Cerebellar nuclear complex (tissue), 1 donor: ENCODE measurements at places on chromosomes 6 and 20.

DNA sequence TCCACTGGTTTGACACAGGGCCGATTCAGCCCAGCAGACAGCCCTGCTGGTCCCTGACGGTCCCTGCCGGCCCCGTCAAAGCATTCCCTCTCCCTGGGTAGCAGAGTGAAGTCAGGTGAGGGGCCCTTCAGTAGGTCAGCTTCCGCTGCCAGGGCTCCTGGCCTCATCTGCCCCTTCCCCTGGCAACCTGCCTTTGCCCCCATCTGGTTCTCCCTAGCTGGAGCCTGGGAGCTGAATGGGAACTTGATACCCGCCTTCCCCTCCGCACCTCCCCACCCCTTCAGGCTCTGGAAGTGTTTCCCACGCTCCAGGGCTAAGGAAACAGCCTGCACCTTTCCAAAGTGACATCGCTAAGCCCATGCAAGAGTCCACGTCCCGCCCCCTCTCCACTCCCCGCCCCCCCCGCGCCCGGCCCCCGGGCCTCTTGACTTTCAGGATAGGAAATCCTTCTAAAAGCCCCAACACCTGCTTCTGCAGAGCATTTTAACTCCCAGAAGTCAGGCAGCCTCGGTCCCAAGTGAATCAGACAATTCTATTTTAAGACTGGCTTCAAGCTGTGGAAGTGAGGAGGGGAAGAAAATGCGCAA is 53.3 kb downstream of the ISM1 start:
- DNase-seq, result no peak

- DNase-seq, result no peak
Observed at GRCh38 chr6:170134031-170134470, 156.8 kb downstream of the DLL1 start.

DNA sequence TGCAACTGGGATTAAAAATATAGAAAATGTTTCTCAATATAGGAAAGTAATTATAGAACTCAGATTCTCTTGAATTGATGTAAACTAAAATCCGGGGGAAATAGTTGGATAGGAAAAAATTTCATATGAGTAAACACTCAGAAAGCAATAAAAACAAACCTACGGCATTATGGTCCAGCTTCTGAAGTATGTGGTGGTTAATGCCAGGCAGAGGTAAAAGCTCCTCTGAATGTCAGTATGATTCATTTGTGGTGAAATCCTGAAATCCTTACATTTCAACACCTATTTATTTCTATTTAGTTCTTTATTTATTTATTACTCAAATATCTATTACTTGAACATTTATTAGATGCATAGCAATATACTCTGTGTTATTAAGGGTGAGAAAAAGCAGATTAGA is 145.1 kb downstream of the RIMS1 start:
- no peak for DNase-seq

DNA sequence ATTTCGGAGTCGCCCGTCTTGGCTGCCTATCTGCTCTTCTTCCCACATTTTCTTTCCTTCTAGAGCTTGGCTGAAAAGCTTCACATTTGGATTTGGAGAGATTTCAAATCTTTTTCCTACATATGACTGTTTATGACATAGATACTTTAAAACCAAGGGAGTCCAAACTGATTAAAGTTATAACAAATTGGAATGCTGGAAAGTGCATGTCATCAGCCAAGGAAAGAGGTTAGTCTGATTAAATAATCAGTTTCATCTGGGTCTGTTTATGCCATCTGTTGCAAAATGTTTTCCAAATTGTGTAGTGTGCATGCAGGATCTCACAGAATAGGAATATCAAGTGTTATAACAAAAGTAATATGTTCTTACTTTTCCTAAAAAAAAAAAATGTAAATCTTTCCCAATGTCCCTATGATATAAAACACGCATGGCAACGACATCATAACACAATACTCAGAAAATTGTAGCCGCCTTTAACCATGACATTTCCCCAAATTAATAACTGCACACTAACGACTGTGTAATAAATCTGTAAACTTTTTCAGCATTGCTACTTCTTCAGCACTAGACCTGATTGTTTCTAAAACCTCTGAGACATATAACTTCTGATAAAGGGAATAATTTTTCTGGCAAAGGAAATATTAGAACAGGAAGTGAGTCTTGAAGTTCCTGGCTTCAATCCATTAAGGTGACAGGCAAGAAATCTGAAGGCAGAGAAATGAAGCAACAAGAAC is 230.2 kb upstream of the FOXQ1 start:
- DNase-seq, result no peak

GRCh38 chr6:134145786-134146185 is 93.4 kb upstream of the SLC2A12 start:
- DNase-seq, result no peak
